Inflammatory macrophage (primary cell): ENCODE measurements at places on chromosomes 3 and 15.

DNA sequence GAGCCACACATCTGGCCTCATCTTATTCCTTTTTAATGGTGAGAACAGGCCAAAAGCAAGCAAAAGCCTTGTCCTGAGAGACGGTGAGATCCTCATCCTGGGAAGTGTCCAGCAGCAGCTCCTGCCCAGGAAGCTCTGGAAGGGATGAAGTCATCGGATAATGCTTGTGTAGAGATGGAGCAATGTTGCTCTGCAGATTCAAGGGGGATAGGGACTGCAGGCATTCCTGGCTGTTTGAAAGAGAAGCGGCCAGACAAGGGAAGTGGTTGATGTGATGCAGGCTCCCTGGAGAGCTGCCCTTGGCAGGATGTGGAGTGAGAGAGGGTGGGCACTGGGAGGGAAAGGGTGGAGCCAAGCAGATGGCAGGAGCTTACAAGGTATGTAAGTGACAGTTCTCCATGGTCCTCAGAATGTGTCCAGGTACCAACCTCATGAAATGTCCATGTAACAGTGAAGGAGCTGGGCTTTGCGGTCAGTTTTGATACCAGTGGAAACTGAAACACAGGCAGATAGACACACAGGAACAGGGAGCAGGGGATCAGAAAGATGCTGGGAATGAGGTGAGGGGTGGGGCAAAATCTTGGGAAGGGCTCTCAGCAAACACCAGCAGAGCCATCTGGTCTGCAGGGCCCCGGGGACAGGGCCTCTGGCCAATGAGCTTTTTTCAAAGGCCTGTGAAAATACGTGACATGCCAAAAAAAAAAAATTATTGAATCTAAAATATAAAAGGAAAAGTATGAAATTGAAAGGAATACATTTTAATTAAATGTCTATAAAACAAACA is 32.2 kb upstream of the LACTB start:
- no peak for DNase-seq

DNA sequence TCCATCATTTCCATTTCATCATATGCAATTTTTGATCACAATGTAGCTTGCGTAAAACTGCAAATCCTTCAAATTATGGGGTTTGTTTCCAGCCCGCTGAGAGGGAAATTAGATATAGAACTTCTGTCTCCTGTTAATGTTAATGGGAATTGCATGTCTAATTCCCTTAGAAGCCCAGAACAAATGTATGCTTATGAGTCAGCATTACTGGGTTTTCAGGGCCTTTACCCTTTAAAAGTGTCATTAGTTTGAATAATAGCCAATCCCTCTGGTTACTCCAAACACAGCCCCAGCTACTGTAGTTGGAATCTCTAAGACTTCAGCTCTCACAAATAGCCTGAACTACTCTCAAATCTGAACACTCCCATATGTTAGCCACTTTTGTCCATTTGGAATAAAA is 439.4 kb downstream of the C3orf38 start:
- no peak for DNase-seq

- DNase-seq: no peak
Measured at GRCh38 chr3:66598168-66598567, 97.3 kb upstream of the LRIG1 start.

DNA sequence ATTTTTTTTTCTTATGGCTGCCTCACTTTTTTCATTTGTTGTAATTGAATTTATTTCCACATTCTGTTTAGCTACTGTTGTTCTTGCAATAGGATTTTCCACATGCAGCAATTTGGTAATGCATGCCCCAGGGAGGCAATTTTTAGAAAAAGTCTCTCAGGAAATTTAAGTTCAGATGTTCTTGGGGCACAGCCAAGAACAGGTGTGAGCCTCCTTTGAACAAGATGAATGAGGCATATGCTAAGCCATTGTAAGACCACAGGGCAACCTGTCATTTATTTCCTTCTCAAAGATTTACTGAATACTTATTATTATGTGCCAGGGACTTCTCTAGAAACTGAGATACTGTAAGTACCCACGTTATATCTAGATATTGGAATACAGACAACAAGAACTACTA is 549.5 kb downstream of the DIPK2A start:
- DNase-seq: no peak
